ENCODE measurements at places on chromosomes 5 and 9.

GRCh38 chr5:175216991-175217390 lies 227.0 kb downstream of the DRD1 start:
- DNase-seq, result no peak

DNA sequence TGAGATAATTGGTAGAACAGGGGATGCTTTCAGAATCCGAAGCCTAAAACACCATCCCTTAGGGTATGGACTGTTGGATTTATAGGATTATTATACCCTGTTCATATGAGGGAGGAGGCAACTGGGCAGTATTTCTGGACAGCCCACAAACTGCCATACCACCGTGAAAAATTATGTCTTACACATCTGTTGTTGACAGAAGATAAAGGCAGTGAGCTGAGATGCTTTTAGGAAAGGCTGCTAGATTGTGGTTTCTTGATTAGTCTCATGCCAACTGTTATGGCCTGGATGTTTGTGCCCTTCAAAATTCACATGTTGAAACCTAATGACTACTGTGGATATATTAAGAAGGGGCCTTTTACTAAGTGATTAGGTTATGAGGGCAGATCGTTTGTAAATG lies 83.7 kb upstream of the DHFR start:
- DNase-seq, result no peak

DNA sequence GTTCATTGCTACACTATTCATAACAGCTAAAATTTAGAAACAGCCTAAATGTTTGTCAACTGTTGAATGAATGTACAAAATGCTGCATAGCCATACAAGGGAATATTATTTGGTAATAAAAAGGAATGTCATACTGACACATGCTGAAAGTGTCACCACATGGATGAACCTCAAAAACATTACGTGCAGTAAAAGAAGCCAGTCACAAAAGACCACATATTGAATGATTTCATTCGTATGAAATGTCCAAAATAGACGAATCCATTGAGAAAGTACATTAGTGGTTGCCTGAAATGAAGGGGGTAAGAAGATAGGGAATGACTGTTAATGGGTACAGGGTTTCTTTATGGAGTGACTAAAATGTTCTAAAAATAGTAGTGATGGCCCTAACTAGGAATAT lies 11.6 kb upstream of the ECM2 start:
- no peak for DNase-seq

DNA sequence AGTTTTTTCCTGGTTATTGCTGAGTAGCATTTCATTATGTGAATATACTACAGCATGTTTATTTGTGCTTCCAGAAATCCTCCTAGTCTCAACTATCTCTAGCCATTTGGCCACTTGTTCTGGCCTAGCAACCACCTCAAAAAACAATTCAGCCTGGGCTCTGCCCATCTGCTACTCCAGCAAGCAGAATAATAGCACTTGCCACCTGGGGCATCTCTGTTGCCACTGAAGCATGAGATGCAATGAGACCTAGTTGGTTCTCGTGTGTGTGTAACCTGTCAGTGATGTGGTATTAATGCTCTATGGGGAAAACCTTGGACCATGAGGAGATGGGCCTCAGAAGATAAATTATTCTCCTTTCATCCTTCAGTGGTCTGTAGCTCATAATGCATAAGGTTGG lies 129.5 kb downstream of the RNF180 start:
- DNase-seq, result no peak

DNA sequence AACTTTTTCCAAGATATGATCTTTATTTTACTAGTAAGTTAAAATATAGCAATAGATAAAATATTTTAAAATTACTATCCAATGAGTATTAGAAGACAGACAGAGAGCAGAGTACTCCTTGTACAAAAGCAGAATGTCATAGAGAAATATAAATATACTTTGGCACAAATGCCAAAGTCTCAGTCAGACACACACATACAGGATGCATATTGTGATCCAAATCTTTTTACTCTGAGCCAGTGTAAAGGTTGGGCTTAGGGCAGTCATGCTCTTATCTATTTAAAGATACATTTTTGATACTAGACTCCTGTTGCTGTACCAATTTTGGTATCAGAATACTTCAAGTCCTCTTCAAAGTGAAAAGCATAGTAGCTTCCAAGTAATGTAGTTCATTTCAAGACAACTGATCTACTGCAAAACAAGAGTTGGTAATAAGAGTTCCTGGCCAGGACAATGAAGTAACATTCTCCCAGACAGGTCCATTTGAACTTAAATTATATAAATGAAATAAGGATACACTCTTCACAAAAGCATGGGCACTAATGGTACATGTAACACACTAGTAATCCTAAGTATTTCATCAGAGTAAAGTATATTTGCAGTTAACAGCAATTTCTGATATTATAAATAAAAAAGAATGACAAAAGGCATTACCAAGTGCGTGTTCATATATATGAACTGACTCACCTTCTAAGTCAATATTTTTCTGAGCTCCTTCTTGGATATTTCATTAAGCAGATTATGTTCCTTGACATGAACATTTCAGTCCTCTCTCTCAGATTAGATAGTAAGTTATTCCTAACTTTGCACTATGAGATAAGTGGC lies 10.5 kb downstream of the PFDN1 start:
- no peak for DNase-seq

DNA sequence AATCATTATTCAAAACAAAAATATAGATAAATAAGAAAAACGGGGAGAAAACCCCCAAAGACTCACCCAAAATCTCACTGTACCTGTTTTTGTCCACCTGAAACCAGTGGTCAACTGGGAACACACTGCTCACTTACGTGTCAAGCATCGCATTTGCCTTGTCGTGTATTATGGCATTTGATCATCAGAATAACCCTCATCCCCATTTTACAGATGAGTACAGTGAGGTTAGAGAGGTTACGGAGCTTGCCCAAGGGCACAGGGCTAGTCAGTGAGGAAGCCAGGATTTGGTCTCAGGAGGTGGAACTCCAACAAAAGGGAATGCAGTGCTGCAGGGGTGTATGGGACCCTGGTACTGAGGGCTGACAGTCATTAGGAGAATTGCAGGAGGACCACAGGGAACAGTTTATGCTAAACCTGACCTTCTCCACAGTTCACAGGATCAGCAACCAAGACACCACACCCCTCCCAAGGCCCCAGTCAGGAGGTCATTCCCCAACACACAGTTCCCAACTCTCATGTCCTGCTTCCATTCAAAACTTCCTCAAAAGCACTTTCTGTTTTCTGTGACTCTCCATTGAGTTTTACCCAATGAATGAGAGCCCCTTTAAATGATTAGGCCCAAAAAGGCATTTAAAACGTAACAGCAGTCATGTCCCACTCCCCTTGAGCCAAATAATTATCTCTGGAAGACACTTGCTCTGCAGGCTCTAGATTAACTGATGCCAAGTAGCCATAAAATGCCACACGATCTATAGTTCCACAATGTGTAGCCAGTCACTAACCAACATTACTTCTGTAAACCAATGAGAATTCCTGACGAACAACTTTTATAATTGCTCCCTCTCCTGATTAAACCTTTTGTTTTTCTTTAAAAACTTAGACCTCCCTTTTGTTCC lies 50.8 kb downstream of the CTSL start:
- no peak for DNase-seq

GRCh38 chr5:79509244-79509885 lies 4.6 kb downstream of the HOMER1 start:
- DNase-seq, result no peak

- DNase-seq, result no peak
Measured at GRCh38 chr5:4781299-4781698, 358.8 kb upstream of the ADAMTS16 start.

DNA sequence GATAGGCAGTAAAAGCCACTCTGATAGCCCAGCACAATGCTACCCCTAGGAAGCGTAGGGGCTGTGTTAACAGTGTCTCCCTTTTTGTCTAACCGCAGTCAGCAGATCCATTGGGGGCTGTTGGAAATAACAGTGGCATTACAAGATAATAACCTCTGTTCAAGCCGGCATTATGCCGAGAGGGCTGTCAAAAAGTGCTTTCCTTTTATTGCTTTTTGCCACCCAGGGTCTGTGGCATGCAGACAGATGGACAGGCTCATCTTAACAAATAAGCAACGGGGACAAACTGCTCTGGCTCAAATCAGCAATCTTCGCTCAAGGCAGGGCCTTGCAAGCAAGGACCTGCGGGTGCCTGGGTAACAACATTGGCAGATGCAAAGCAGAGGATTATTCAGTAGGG lies 123.3 kb downstream of the TLR4 start:
- no peak for DNase-seq

- DNase-seq, result no peak
Measured at GRCh38 chr5:170617533-170618490, 114.0 kb downstream of the KCNIP1 start.
